Substantia nigra (tissue), 51 donors: ENCODE measurements at places on chromosomes 2 and 18.

GRCh38 chr2:241358470-241358869 is 2.4 kb downstream of the FARP2 start:
- DNase-seq, result no peak

- DNase-seq, result no peak
Measured at GRCh38 chr2:129925381-129925780, 54.1 kb upstream of the RAB6C start.

DNA sequence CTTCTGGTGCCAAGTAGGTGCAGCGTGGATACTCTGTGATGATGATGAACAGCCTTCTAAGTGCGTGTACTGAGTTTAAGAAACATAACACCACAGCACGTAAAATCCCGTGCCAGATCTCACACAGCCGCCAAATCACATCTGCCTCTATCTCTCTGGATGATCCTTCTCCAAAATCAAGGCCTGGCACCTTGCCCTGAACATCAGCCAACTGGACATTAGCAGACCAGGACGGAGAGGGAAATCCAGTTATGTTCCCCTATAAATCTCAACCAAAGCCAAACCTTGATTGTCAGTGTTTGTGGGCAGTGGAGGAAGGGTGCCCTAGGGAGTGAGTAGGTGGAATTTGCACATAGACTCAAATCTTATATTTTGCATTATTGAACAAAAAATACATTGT is 164.3 kb downstream of the MIB1 start:
- DNase-seq, result no peak

- no peak for DNase-seq
Measured at GRCh38 chr18:42446195-42446594, 491.2 kb downstream of the PIK3C3 start.

DNA sequence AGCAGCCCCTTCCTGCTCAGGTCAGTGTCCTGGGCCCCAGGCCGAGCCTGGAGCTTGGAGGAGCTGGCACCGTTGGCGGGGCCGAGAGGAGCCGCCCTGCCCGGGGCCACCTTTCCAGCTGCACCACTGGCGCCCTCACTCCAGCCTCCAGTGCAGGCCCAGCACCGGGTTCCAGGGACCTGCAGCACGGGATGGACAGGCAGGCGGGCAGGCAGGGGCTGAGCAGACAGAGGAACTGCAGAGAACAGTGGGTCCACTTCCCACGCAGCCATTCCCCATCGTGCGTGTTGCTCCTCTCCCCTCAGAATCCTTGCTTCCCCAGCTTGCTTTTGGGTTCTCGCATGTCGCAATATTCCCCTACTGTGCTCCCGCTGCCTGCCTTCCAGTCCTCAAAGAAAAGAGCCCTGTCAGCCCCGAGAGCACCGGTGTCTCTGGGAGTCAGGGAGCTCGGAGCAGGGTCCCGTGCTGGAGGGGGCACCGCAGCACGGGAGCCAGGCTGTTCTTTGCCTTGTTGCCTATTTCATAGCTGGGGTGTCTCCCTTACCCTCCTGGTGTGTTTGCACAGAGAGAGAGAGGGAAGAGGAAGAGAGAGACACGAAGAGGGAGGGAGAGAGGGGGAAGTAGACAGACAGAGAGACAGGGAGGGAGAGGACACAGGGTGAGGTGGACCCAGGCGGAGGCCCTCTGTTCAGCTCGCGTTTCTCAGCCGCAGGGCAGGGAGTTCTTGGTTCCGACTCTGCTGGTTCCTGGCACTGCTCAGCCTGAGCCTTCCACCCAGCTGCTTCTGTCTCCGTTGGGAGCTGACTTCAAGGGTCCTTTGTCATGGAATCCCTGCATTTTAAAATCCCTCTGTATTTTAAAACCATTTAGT is 126.0 kb downstream of the MBP start:
- DNase-seq, result no peak

- no peak for DNase-seq
Measured at GRCh38 chr2:14454202-14454601, 178.3 kb upstream of the LRATD1 start.

DNA sequence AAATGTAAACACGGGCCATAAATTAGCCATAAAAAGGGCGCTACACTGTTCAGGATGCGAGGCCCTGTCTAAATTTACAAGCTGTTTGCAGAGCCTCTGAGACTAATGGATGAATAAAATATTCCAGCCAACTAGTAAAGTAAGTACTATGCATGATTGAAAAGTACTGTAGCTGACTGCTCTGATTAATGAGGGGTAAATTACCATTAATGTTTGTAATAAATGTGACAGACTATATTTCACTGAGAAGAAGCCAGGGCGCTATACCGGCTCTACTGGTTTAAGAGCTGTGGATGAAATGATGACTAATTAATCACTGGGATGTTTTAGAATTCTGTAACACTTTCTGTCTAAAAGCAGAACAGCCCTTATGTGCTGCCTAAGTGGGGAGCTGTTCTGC is 54.3 kb upstream of the RGPD4 start:
- no peak for DNase-seq

GRCh38 chr2:157327200-157327599 is 1.6 kb upstream of the ERMN start:
- no peak for DNase-seq

DNA sequence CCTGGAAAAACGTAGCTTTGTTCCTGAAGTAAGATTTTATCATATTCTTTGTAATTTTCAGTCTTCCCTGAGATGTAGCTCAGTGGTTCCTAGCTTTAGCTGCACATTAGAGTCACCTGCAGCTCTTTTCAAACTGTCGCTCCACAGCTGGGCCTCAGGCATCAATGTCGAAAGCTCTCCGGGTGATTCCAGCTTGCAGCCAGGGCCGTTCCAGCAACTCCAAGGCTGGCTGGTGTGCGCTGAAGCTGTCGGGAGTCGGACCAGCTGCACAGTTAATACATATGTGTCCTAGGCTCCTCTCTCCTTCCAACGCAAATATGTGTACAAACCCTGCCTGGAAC is 609 bp upstream of the ZNF2 start:
- DNase-seq, result no peak
